Globus pallidus (tissue), 1 donor: ENCODE measurements at places on chromosomes 1 and 21.

- DNase-seq, result no peak
Observed at GRCh38 chr1:159884296-159884695, 15.7 kb downstream of the CFAP45 start.

- DNase-seq, result no peak
Observed at GRCh38 chr1:114177282-114177681, 23.6 kb upstream of the SYT6 start.

DNA sequence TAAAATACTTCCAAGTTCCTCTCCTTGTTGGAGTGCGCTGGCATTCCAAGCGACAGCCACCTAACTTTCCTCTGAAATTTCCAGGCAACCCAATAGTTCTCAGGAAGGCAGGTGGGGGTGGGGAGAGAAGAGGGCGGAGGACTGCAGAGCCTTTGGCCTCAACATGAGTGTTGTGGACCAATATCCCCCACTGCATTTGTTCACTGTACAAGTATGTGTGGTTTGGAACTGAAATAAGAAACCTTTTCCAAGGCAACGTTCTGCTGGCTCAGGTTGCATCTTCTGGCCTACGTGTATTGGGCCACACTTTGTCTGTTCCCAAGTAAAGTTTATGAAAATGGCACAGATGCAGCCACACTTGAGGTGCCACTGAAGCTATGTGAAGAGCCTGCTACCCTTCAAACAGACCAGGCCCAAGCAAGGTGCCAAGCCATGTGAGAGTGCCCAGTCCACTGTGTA lies 153.4 kb downstream of the DHRS3 start:
- DNase-seq, result no peak

GRCh38 chr1:9905010-9905409 lies 5.1 kb downstream of the CTNNBIP1 start:
- DNase-seq, result no peak

DNA sequence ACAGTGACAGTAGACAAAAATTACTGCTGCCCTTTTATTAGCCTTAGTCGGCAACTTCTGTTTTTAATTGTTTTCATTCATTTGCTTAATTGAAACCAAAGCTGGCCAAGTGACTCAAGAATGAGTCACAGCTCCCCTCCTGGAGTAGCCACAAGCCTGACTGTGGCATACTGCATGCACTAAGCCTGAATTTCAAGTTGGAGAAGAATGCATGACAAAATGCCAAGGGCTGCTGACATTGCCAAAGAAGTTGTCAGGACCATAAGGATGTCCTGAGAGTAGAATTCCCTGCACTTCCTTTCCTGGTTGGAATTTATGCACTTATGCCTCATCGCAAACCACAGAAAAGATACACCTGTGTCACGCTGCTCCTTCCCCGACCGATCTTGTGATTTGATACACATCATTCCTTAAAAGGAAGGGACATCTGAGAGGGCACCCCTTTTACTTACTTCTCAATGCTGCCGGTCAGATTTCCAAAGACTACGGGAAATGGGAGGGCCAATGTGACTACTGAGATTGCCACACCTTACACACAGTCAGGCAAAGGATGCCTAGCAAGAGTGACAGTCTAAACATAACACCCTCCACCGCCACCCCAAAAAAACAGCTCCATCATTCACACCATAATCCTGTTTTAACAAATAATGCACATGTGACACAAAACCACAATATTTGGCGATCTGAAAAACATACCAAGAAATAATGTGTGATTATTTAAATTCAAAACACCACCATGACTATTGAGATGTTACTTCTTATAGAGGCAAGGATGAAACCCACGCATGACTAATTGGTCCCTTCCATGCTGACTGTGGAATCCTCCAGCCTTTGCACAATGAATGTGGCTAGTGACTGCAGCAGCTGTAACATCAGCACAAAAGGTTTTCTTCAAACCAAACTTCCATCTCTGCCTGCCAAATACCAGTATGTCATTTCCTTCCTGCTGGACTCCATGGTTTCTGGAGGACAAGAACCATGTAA lies 28.2 kb downstream of the VAV3 start:
- DNase-seq, result peak; percentile 9

GRCh38 chr1:203599875-203600781 lies 26.5 kb upstream of the ATP2B4 start:
- DNase-seq, result no peak

GRCh38 chr1:149888999-149889289 lies 10.4 kb upstream of the BOLA1 start:
- DNase-seq, result no peak

DNA sequence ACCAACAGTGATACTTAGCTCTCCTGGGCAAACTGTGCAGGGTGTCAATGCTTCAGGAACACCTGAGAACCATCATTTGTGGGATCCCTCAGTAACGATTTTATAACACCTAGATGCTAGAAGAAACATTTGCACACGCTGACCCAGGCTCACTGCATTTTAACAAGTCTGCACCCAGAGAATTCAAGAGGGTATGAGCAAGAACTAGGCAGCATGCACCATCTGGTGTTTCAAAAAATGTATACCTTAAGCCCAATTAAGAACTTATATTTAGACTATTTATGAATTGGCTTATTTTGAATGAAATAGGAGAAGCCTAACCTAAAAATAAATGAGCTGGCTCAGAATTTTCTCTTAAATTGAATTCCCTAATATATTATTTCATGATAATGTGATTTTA lies 400.5 kb downstream of the GPATCH2 start:
- no peak for DNase-seq

DNA sequence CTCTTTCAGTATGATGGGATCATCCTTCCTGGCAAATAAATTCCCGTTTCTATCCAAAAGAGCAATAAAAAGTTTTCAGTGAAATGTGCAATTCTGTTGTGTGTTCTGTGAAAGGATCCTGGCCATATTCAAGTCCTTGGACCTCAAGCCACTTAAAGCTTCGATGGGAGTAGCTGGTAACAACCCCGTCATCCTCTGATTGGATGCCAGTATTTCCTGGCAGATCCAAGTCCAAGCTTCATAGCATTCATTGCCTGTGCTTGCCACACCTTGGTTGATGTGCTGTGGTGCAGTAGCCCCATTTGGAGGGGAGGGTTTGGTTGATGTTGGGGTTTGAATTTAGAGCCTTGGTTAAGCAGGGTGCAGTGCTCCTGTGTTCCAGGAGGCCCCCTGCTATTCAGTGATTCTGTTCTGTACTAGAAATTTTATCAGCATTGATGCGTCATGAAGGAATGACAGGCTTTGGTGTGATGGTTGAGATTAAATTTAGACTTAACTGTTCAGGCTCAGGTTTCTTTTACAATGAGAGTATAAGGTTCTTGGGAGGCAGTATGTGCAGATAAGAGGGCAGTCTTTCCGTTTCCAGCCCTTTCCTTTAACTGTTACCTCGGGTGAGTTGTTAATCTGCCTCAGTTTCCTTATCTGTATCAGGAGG lies 4.9 kb downstream of the RPL11 start:
- no peak for DNase-seq

DNA sequence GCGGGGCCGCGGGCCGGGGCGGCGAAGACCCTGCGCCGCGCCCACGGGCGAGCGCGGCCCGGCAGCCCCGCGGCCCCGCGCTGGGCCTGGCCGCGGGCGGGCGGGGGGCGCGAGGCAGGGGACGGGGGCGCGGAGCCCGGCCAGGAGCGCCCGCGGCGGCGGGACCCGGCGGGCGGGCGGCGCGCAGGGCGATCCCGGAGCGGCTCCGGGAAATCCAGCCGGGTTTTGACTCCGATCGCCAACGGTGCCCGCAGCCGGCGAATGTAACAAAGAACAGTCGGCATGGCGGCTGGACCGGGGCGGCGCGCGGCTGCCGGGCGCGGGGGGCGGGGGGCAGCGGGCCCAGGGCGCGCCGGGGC lies 334 bp downstream of the PRDM15 start:
- peak; percentile 60 for DNase-seq

DNA sequence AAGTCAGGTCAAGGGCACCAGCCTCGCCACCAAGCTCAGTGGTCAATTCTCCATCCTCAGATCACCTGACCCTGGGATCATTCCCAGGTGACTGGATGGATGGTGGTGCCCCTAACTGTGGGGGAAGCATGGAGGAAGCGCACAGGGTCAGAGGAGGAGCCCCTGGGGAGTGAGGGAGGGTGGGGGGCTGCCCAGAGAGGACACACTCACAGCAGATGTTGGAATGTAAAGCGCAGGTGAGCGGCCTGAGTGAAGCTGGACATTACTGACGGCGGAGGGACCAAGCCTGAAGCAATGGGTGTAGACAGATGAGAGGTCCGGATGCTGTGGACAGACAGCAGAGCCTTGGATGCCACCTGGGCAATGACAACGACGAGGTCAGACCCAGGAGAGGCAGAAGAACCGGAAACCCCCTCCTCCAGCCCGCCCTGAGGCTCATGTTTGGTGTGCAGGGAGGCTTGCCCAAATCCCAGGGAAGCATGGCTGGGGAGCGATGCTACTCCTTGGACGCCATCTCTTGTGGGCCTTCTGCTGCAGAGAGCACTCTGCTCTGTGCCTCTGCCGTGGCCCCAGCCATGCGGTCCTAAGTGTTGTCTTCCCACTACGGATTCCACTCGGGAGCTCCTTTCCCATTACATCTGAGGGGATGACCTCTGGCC lies 5.7 kb upstream of the CPLANE2 start:
- no peak for DNase-seq

- peak; percentile 69 for DNase-seq
Observed at GRCh38 chr1:116168277-116169032, 57.3 kb downstream of the MAB21L3 start.

GRCh38 chr1:45260244-45260643 lies 53.8 kb upstream of the ZSWIM5 start:
- DNase-seq, result no peak

DNA sequence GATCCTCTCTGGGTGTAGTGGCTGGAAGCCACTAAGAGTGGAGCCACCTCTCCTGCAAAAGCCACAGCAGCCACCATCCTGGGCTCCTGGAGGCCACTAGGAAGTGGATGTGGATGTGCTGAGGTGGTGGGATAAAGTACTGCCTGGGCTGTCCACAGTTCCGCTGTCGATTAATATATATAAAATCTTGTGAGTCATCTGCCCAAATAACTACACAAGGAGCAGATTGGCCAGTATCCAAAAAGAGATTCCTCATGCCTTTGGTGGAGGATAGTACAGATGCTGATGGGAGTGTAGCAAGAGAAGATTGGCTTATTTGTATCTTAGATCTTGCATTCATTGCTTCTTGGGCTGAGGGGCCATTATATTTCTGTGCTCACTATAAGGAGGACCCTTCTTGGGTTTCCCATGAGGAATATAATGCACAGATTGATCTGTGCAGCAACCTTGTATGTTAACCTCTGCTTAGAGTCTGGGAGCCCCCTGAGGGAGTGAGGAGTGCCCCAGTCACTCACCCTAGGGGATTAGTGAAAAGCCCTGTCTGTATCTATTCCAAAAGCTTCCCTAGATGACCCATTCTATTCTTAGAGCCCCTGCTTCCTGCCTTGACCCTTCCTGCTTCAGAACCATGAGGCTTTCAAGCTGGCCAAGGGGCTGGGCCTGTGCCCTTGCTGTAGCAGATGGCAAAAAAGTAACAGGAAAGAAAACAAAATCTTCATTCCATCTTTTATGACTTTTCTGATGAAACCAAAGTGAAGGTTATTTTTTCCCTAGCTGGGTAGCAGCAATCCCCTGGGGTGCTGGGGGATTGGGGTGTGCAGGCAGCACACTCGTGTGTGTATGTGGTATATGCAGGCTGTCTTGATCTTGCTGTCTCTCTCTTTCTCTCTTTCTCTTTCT lies 31.7 kb downstream of the RCSD1 start:
- DNase-seq, result no peak

DNA sequence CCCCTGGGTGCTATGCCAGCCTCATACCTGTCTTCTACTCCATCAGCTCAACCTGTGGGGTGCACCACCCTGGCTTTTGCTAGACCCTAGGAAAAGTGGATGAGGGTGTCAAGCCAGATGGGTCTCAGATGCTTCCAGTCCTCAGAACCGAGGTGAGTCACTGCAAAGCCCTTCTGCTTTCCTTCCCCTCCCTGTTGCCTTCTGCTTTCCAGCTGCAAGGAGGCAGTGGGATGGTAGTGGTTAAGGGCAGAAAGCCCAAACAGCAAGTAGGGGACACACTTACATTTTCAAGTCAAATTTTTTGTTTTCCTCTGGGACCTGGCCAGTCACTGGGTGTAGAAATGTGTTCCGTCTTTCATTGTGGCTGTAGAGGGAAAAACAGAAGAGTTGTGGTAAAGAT lies 60.7 kb upstream of the GOLT1A start:
- no peak for DNase-seq
